Right ventricle myocardium superior (tissue), 1 donor: ENCODE measurements at places on chromosomes 16 and 17.

GRCh38 chr16:79500286-79500685, 100.3 kb downstream of the MAF start:
- no peak for DNase-seq

DNA sequence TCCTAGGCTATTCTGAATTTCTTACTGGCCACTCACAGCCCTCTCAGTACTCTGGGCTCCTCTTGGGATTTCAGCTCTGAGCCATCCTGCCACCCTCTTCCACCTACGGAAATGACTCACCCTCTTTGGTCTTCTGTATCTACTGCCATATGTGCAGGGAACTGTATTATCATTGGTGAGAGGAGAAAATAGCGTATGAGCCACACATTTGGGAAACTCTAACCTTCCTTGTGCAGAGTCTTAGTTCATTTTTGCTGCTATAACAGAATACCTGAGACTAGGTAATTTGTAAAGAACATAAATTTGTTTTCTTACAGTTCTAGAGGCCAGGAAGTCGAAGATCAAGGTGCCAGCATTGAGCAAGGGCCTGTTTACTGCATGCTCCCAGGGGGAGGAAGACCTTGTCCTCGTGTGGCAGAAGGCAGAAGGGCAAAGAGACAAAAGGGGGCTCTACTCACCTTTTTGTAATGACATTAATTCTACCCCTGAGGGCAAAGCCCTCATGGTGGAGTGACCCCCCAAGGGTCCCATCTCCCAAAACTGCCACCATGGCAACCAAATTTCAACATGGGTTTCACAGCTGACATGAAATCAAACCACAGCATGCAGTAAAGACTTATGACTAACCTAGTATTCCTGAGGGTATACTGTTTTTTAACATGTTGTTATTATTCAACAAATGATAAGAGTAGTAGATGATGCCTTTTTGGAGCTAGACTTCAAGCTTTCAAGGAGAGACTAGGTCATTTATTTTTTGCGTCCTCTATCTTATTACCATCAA, 191.8 kb downstream of the PRKCA start:
- DNase-seq: no peak

GRCh38 chr17:35341411-35341992, 31.9 kb downstream of the SLFN11 start:
- DNase-seq: no peak

- no peak for DNase-seq
These were observed 127.5 kb upstream of the COX10 start for GRCh38 chr17:13941781-13942180.

- peak; percentile 91 for DNase-seq
These were observed 2.7 kb upstream of the SPG7 start for GRCh38 chr16:89505204-89506112.

GRCh38 chr16:57175896-57176295, 9.9 kb downstream of the PSME3IP1 start:
- no peak for DNase-seq

GRCh38 chr16:24977678-24978075, 37.5 kb downstream of the ARHGAP17 start:
- no peak for DNase-seq

DNA sequence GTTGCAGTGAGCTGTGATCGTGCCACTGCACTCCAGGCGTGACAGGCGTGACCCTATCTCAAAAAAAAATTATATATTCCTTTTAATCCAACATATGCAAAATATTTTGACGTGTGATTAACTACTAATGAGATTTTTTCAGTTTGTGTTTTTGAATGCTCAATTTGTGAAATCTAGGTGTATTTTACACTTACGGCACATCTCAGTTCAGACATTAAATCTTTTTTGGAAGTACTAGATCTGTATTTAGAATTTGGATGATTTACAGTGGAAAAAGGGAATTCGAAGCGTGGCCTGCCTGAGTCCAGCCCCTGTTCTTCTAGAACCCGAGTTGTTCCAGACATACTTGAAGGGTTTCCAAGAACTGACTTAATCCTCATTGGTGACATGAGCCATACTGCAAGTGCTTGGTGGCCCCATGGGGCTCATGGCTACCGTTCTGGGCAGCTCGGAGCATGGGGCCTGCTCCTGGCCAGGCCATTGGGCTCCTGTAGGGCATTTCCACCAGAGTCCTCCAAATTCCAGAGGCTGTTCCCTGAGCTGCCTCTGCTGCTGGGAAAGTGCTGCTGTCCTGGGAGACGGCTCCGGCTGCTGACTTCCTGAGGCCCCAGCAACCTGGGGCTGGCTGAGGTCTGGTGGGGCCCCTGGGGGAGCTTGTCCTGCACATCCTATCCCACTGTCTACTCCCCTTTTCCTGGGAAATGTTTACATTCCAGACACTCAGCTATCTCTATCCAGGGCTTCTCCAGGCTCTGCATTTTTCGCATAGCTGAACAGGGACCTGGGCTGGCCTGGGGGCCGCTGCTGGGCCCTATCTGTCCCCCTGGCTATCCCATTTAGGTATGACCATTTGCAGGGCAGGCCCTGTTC, 27.2 kb downstream of the LLGL2 start:
- no peak for DNase-seq

GRCh38 chr16:13070268-13070667, 168.9 kb downstream of the SHISA9 start:
- DNase-seq: no peak

DNA sequence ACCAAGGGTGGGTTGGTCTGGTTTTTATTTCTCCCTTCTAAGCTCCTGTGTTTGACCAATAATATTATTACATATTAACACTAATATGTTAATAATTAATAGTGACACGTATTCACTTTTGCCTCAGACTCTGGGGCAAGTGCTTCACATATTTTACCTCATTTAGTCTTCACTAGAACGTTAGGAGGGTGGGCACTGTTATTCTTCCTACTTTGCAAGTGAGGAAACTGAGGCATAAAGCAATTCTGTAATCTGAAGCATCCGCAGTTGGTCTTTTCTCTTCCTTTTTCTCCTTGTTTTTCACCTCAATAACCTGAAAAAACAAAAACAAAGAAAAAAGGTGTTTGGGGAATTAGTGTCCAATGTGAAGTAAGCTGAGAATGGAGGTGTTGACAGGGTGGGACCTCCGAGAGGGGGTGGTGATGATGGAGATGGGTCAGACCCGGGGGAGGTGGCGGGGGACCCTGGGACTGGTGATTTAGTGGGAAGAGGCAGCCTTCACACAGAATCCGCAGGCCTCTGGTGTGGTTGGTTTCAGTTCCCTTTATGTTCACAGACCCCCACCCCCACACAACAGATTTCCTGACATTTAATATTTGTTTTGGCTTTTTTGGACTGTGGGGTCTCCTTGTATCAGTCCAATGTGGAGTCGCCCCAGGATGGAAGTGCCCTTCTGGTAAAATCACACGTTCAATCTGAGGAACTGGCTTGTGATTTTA, 3.7 kb downstream of the CDH1 start:
- DNase-seq: no peak

GRCh38 chr16:79668502-79668901, 68.0 kb upstream of the MAF start:
- DNase-seq: no peak

- DNase-seq: no peak
These were observed 11.5 kb upstream of the HAS3 start for GRCh38 chr16:69093974-69094373.

- DNase-seq: peak; percentile 88
These were observed 29.8 kb downstream of the WSB1 start for GRCh38 chr17:27323538-27324215.

GRCh38 chr16:69188716-69189115, 1.8 kb downstream of the SNTB2 start:
- DNase-seq: no peak

- DNase-seq: no peak
These were observed 7.2 kb upstream of the EIF4A3 start for GRCh38 chr17:80154166-80154565.

- DNase-seq: peak; percentile 63
These were observed 773 bp downstream of the BLTP2 start for GRCh38 chr17:28643983-28644786.

DNA sequence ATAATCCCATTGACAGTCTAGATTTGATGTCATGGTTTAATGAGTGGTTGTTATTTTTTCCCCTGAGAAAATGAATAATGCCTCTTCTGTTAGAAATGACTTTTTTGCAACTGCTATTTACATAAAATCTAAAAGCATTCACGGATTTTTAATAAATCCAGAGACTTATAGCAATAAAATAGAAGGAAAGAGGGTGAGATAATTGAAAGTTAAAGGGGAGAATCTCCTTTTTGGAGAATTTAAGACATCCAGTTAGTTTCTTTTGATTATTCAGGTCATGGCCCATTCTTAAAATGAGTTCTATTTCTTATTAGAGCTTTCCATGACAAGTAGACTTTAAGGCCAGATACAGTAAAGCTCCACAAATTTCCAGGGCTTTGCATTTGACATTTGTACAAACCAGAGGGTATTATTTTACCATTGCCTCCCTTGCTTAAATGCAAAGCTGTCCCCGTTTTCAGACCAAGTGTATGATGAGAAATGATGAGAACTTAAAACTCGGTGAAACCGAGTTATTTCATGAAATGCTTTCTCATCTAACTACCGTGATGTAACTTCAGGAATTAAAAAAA, 789.0 kb upstream of the SOX9 start:
- DNase-seq: no peak

DNA sequence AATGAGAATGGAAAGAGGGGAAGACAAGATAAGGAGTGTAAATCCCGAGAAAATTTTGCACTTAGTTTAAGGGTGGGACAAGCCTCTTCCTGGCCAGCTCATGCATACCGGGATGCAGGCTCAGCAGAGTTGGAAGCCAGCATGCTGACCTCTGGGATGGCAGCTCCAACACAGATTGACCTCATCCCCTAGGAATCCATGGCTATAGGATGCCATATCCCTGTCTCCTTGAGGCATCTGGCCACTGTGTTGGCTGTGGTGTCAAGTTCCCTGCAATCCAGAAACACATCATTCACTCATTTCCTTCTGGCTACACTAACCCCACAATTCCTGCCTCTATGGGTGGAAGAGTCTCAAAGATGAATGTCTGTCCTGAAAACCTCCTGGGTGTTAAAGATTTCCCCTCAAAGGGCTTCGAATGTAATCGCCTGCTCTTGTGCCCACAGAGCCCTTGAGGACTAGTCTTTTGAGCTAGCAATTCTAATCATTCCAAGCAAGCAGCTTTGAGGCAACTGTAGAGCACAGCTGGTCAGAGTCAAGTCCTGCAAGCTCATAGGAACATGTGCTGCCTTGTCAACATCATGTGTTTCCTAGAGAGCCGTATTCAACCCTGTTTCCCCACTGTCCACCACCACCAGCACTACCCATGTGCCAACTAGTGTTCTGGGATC, 141.4 kb downstream of the PMP22 start:
- no peak for DNase-seq

- DNase-seq: no peak
These were observed 190.0 kb downstream of the IRX3 start for GRCh38 chr16:54096607-54097006.
